ENCODE measurements at places on chromosomes 1 and 21.

DNA sequence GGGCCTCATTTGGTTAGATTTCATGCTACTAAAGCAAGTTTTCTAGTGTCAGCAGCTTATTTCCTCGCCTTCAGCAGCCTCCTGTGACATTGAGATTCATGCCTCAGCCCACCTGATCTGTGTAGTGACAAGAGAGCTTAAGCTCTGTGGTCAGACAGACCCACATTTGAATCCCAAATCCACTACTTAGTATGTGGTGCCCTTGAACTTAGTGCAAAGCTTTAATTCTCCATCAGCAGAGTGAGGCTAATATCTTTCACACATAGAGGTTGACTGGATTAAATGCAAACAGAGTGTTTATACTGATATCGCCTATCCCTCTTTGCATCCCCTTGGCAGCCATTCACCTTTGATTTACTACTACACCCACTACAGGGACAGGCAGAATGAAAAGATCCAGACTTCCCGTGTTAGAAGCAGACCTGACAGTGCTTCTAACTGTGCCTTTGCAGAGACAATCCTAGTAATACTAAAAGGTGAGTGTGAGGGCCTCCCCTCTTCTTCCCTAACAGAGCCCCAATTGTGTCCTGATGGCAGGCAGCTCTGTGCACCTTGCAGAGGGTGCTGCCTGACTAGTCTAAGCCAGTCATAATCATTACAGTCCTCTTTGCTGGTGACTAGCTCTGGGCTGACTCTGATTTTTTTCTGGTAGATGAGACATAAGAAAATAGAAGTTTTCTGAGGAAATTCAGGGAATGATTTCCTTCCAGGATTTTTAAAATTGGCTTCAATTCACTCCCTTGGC is 264.0 kb downstream of the CTH start:
- no peak for DNase-seq

- DNase-seq = no peak
Measured at GRCh38 chr1:231616667-231617066, 9.9 kb upstream of the DISC1 start.

GRCh38 chr1:7046314-7046713 is 261.1 kb downstream of the CAMTA1 start:
- peak; percentile 82 for DNase-seq

GRCh38 chr1:160546942-160547341 is 23.9 kb upstream of the SLAMF6 start:
- DNase-seq = no peak

DNA sequence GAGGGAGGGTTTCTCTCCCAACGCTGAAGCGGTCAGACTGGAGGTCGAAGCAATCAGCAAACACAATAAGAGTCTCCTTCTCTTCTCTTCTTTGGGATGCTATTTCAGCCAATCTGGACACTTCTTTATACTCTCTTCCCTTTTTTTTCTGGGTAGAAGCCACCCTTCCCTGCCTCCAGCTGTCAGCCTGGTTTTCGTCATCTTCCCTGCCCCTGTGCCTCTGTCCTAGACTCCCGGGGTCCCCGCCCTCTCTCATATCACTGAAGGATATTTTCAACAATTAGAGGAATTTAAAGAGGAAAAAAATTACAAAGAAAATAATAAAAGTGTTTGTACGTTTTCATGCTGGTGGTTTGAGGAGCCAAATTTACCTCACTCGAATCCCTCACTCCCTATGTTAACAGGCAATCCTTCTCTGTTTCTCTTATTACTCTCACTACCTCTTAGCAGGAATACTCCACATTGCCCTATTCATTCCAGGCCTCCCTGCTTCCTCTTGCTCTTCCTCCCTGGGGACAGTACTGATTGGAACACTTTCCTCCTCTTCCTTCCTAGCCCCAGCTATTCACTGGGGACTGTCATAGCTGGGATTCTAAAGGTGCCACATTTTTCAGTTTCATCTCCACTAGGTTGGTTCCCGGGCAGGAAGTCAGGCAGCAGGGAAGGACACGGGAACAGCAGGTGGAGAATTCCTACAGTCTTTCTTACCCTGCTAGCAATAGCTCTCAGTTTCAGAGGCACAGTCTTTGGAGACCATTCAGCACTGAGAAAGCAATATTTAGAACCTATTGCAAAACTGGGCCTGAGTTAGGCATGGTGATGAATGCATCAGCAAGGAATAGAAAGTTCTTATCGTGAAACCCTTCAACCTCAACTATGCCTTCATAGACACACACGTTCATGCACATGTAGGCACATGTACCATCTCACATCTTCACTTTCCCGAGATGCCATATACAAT is 288.0 kb downstream of the PBX1 start:
- no peak for DNase-seq

DNA sequence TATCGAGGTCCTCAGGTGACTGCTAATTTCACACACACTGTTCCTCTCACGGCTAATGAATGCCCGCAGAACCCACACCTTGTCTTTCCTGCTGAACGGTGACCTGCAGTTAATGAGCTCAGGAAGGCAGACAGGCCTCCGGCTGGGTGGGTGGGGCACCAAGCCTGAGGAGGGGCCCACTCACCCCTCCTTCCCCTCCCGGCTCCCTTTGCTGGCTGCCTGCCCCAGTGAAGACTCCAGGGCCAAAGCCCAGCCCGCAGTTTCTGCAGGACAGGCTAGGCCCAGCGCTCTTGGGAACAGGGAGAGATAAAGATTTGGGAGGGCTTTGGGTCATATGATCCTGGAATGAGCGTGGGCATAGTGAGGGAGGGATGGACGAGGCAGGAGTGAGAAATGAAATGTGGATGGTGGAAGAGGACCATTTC is 26.4 kb downstream of the FOXO6 start:
- peak; percentile 66 for DNase-seq

- DNase-seq = no peak
Measured at GRCh38 chr1:19079541-19080472, 123.3 kb upstream of the IFFO2 start.

- DNase-seq = no peak
Measured at GRCh38 chr1:20678599-20678998, 17.4 kb upstream of the DDOST start.

GRCh38 chr1:224343679-224344078 is 13.0 kb upstream of the CNIH4 start:
- peak; percentile 31 for DNase-seq

DNA sequence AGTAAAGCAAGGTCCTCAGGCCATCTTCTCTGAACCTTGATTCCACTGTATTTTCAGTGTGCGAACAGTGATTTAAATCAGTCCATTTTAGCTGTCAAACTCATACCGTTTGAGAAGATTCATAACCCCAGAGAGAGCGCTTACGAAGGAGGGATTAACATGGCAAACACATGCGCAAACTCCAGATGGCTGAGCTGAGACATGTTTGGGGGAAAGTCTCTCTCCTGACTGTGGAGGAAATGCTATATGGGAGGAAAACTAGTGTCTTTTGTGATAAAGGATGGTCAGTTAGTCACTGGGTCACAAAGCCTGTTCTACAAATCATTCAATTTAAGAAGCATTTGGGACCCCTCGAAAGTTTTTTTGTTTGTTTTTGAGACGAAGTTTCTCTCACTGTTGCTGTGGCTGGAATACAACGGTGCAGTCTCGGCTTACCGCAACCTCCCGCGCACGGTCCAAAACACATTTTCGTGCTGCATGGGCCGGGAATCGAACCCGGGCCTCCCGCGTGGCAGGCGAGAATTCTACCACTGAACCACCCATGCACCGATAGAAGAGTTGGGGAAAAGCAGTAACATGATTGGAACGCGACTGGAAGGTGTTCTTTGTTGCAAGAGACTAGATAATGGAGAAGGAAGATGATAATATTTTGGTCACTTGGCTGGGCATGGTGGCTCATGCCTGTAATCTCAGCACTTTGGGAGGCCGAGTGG is 58.4 kb upstream of the CXADR start:
- DNase-seq = peak; percentile 55

GRCh38 chr1:27719286-27720251 is 6.2 kb upstream of the FAM76A start:
- peak; percentile 20 for DNase-seq

DNA sequence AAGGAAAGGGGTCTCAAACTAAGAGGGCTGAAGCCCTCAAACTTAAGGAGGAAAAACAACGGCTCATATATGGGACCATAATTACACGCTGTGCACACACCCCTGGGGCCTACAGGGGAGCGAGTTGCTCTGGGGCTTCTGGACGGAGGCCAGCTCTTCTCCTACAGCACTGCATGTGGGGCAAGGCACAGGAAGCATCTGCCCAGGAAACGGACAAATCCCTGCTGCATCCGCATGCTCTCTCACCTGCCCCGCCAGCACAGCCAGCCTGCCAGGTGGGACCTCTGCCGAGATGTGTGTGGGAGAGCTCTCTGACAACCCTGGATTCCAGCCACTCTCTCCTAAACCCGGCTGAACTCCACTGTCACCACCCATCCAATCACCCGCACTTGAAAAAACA is 54.1 kb downstream of the MRPL37 start:
- peak; percentile 71 for DNase-seq

DNA sequence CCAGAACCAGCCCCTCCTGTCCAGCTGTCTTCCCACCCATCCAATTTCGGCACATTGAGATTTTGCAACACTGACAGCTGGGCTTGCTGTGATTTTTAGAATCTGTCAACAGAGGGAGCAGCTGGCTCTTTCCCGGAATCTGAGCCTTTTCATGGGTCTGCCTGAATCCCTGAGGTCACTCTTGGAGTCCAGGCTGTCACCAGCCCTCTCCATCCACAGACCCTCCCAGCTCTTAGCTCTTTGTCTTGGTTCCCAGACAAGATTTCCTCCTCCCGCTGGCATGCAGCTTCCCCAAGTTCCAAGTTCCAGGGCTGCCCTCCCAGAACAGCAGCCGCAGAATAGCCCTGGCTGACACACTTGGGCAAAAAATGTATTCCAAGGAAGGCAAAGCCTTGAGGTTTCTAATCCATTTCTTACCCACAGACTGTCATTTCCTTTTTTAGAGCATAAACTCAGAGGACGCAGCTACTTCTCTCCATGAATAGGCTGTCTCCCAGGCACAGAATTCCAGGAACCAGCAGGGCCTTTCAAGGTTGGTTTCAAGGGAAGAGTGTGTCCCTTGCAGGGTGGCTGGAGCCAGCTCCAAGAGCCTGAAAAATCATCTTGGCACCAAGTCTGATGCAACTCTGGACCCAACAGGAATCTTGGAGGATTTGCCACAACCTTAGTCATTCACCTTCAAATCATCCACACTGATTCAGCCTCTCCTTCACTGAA is 7.1 kb upstream of the TMEM61 start:
- DNase-seq = peak; percentile 43

DNA sequence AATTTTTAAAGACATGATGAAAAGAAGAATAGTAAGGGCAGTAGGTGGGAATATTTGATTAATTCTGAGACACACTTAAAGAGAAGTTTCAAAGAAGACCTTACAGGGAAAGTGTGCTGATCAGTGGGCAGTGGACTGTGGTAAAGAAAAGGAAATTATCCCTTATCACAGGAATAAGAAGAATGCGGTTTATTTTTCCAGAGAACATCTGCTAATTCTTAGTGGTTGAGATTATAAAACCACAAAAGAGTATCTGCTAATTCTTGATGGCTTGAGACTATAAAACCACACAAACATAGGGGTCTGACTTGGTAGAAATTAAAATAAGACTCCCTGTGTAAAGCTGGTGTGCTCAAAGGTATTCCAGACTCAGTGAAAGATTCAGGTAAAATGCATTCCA is 60.0 kb upstream of the KCTD3 start:
- DNase-seq = peak; percentile 51

DNA sequence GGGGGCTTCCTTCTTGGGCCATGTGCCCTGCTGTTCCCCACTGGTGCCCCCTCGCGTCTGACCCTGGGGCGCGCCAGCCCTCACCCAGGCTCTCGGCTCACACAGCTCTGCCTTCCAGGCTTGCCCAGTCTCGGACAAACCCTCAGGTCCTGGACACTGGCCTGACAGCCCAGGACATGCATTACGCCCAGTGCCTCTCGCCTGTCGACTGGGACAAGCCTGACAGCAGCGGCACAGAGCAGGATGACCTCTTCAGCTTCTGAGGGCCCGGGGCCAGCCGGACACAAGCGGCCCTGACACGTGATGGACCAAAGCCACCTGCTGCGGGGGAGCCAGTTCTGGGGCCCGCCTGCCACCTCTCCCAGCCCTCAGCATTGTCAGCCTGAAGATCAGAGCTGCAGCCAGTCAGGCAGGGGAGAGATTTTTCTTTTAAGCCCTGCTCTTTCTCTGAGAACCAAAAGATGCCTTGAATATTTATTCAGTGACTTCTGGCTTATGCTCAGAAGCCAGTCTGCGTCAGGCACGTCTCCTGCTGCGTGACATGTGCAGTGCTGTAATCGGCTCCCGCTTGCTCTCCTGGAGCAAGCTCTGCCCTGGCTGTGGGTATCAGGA is 23.4 kb downstream of the LDLRAP1 start:
- DNase-seq = no peak

DNA sequence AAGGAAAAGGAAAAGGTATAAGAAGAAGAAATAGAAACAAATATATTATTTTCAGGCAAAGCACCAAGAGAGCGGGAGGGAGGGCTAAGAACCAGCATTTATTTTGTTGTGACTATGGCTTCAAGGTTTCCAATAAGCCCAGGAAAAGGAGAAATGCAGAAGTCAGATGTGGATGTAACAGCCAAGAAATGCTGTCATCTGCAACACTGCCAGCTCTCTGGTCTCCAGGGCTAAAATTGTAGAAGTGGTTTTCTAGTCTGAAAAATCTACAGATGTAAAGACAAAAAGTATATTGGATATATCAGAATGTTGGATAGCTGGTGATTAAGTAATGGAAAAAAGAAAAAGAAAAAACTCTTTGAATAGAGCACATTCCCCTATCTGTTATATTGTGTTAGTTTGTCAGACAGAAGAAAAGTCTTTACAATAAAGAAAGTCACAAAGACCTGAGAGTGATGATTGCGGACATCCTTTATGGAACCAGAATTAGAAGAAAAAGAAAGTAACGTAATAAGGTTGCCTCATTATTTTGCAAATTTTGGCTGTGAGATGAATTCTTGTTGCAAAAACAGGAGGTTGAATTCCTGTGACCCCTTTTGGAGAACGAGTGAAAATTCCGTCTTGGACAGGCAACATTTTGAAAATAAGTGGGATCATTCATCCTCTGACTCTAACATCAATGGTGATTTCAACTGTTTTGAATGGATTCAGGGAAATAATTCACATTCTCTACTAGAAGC is 938.1 kb downstream of the TTLL7 start:
- DNase-seq = no peak

GRCh38 chr1:115732316-115732715 is 36.2 kb downstream of the CASQ2 start:
- DNase-seq = no peak

GRCh38 chr1:28548318-28548717 is 4.6 kb upstream of the TRNAU1AP start:
- peak; percentile 18 for DNase-seq

DNA sequence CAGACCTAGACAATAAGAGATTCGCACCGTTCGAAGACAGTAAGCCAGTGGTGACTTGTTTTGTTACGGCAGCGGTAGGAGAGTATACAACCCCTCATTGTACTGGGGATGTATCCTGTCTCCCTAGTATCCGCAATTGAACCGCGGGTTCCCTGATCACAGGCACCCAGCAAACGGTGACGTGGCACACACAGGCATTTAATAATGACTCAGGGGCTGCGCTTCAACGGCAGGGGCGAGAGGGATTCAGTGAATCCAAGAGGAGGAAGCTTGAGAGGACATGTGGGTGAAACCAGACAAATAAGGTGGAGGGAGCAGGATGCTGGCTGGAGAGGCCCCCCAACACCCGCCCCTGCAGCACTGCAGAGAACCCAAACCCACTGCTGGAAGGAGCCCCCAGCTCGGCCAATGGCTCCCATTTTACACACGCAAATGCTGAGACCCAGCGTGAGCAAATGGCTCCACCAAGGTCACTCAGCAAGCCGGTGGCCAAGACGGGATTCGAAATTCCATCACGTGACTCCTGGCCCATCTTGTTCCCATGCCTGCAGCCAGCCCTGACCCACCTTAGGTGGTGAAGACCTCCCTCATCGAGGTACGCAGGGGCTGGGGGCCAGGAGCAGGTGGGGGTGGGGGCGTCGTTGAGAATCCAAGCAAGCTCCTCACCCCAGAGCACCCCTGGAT is 149.9 kb downstream of the SYF2 start:
- DNase-seq = peak; percentile 78
